A549 treated with ZK216348 at 1 μM for 4 hours (cell line): ENCODE measurements at places on chromosomes 5 and 9. TPM values are rescaled to one million over a fixed set of nuclear protein-coding genes. Genes with fewer than 3 reads are reported as not detected.

Gene HSD17B3
- 0.34 TPM in 1 of 5 replicates, not detected in the others for total RNA-seq

Gene IRGM
- total RNA-seq = 0.14 TPM in 1 of 5 replicates, not detected in the others

Gene ANKRD55
- total RNA-seq = not detected in 5 replicates

Gene PRDM12
- total RNA-seq = 0.25 to 0.44 TPM (median 0.35 TPM) in 5 replicates

Gene C9orf50
- not detected in 5 replicates for total RNA-seq

Gene CEP120
- total RNA-seq = 7.4 to 12.8 TPM (median 11.9 TPM) in 5 replicates

Gene PPP3R2
- total RNA-seq = not detected in 5 replicates

Gene TEX48
- total RNA-seq = not detected in 5 replicates

Gene CENPP
- total RNA-seq = 5.6 to 8.3 TPM (median 6.5 TPM) in 5 replicates

Gene C5
- total RNA-seq = 11.3 to 15.8 TPM (median 12.2 TPM) in 5 replicates

Gene LEAP2
- total RNA-seq = 0.58 to 1.4 TPM (median 1.0 TPM) in 5 replicates

Gene DPH7
- 19.5 to 32.6 TPM (median 30.3 TPM) in 5 replicates for total RNA-seq

Gene TXNDC8
- total RNA-seq = not detected in 5 replicates

Gene PHF24
- total RNA-seq = 0.05 to 0.29 TPM (median 0.12 TPM) in 4 of 5 replicates, not detected in the other

Gene BTNL3
- total RNA-seq = not detected in 5 replicates

Gene N4BP3
- total RNA-seq = 0.73 to 1.1 TPM (median 1.0 TPM) in 5 replicates

Gene EFNA5
- 18.9 to 27.3 TPM (median 26.4 TPM) in 5 replicates for total RNA-seq

Gene ST6GALNAC4
- total RNA-seq = 9.1 to 22.7 TPM (median 18.4 TPM) in 5 replicates

Gene GSN
- total RNA-seq = 42.3 to 67.0 TPM (median 58.6 TPM) in 5 replicates

Gene CFAP90
- 0.43 to 0.74 TPM (median 0.56 TPM) in 5 replicates for total RNA-seq

Gene ST8SIA4
- 0.12 to 0.78 TPM (median 0.47 TPM) in 5 replicates for total RNA-seq

Gene TMC1
- 0.08 to 0.19 TPM (median 0.14 TPM) in 3 of 5 replicates, not detected in the others for total RNA-seq

Gene TAF1L
- 0.02 TPM in 1 of 5 replicates, not detected in the others for total RNA-seq

Gene EIF4EBP3
- total RNA-seq = 1.8 to 3.2 TPM (median 2.2 TPM) in 5 replicates

Gene SELENOP
- total RNA-seq = 0.14 to 0.61 TPM (median 0.40 TPM) in 3 of 5 replicates, not detected in the others

Gene TTC39B
- 1.0 to 1.3 TPM (median 1.2 TPM) in 5 replicates for total RNA-seq

Gene ACER2
- total RNA-seq = 1.5 to 3.1 TPM (median 2.6 TPM) in 5 replicates

Gene SPINK4
- not detected in 5 replicates for total RNA-seq

Gene OMD
- not detected in 5 replicates for total RNA-seq

Gene PRDM9
- not detected in 5 replicates for total RNA-seq

Gene CER1
- total RNA-seq = not detected in 5 replicates

Gene GRAMD2B
- total RNA-seq = 0.69 to 0.96 TPM (median 0.80 TPM) in 5 replicates

Gene F12
- 11.6 to 25.9 TPM (median 23.8 TPM) in 5 replicates for total RNA-seq

Gene OLFM1
- total RNA-seq = 8.1 to 11.4 TPM (median 9.5 TPM) in 5 replicates

Gene THBS4
- total RNA-seq = 0.14 to 0.19 TPM in 2 of 5 replicates, not detected in the others

Gene FCN2
- total RNA-seq = not detected in 5 replicates

Gene ADAMTS6
- 0.02 to 0.19 TPM (median 0.11 TPM) in 5 replicates for total RNA-seq

Gene SLC46A2
- total RNA-seq = not detected in 5 replicates

Gene GPX3
- total RNA-seq = 12.1 to 20.9 TPM (median 17.2 TPM) in 5 replicates

Gene SREK1IP1
- 6.3 to 8.7 TPM (median 8.1 TPM) in 5 replicates for total RNA-seq

Gene GZMA
- not detected in 5 replicates for total RNA-seq

Gene SURF6
- total RNA-seq = 17.7 to 30.3 TPM (median 28.5 TPM) in 5 replicates

Gene C9orf153
- total RNA-seq = 0.14 to 0.46 TPM (median 0.35 TPM) in 4 of 5 replicates, not detected in the other

Gene SHLD3
- total RNA-seq = 1.6 to 3.5 TPM (median 2.1 TPM) in 5 replicates

Gene FOXD4L3
- total RNA-seq = 0.25 TPM in 1 of 5 replicates, not detected in the others
